ENCODE measurements at places on chromosomes 11 and 22. TPM values are rescaled to one million over a fixed set of nuclear protein-coding genes. Genes with fewer than 3 reads are reported as not detected.

APOBEC3A gene
- not detected for total RNA-seq

DERL3 gene
- 0.18 TPM for total RNA-seq

GRCh38 chr22:36010882-36011281, 17.7 kb downstream of the RBFOX2 start:
- peak; percentile 92 for DNase-seq

DNA sequence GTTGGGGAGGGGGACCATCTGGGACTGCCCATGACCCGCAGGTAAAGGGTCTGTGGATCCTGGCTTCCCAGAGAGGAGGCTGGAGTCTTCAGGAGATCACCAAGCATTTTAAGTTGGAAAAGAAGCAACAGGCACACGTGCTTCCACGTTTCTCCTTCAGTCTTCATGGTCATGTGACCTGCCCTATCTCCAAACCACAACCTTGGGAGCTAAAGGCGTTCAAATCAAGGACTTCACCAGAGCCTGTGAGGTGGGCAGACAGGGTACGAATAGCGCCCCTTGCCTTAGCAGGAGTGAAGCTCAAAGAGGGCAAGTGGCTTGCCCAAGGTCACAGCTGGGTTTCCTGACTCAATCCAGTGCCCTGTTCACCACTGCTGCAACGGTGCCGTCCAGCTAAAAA, 6.7 kb downstream of the TMEM184B start:
- DNase-seq = peak; percentile 19

KRTAP5-8 gene
- not detected for total RNA-seq

TREH gene
- total RNA-seq = not detected

GRCh38 chr22:36377022-36377631, 10.6 kb downstream of the MYH9 start:
- no peak for DNase-seq

GRCh38 chr11:78977009-78977408, 402.3 kb upstream of the NARS2 start:
- DNase-seq = peak; percentile 13

- DNase-seq = peak; percentile 35
Measured at GRCh38 chr11:69516526-69516925, 35.1 kb downstream of the LINC01488 start.

IGF2 gene
- 2.3 TPM for total RNA-seq

DNA sequence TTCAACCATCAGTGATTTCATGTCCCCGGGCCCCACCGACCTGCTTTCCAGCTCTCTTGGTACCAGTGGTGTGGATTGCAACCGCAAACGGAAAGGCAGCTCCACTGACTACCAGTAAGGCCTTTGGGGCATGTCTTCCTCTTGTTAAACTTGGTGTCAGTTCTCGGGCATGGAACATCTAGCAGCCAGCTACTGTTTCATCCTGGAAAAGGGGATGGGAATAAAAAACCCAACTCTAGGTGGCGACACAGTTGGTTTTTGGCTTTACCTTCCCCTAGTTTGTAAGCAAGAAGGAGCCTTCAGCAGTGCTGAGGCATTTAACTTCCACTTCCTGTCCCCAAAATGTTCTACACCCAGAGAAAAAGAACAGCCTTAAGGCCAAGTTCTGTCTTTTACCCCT, 76.7 kb downstream of the BMAL1 start:
- peak; percentile 29 for DNase-seq
